ENCODE measurements at places on chromosomes 3 and 15. TPM values are rescaled to one million over a fixed set of nuclear protein-coding genes. Genes with fewer than 3 reads are reported as not detected.

DNA sequence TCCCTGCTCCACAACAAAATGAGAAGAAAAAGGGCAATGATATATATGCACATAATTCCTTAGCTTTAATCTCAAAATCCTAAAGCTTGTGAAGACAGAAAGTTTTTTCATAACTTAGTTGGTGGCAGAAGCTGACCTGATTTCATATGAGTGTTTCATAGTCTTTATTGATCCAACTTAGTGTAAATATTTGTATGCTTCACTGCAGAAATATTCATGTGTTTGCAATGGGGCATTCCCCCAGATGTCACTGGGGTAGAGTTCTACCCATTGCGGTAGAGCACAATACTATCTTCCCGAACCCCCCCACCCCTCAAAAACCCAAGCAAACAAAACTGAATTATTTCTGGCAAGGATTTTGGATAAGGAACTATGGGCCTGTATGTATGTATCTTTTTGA is 221.2 kb downstream of the THRB start:
- H3K4me1 ChIP-seq: peaks cover 32% of the 10 kb centered on the region
- no peaks in the 10 kb centered on the region for H3K27me3 ChIP-seq
- H3K4me3 ChIP-seq: peak overlapping the region; percentile 31
- no peaks in the 10 kb centered on the region for H3K36me3 ChIP-seq
- DNase-seq: peak; percentile 88
- peak overlapping the region; percentile 88 for H3K27ac ChIP-seq

DNA sequence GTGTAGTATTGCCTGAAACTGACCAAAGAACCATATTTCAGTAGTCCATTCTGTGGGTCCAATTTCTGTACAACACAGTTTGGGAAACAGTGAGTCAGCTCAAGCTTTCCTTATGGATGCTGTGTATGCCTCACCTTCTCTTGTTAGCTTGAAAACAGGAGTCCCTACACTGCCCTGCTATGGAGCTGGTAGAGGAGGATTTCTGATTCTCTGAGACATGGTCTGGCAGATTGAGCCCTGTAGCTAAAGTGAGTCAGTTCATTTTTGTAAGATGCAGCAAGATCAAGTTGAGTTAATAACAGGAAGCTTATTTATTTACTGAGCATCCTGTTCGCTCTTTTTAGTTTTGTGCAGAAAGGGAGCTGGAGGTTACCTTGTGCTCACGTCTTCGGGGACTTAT is 424.1 kb upstream of the RBMS3 start:
- H3K27me3 ChIP-seq: no peaks in the 10 kb centered on the region
- no peaks in the 10 kb centered on the region for H3K36me3 ChIP-seq
- DNase-seq: peak; percentile 23
- peaks cover 5% of the 10 kb centered on the region for H3K4me1 ChIP-seq

DNA sequence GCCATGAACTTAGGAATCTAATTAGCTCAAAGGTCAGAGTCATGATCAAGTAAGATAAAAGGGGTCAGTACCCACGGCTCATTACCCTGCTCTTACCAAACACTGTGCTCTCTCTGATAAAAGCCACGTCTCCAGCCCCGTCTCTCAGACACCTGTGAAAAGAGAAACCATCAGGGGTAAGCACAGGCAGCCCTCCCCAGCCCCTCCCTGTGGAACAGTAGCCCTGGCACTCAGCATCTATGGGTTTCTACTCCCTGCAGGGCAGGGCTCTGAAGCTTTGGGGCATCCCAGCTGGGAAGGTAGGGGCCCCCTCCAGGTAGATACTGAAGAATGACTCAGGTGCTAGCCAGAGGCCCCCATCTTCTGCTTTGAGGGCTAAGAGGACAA is 10.5 kb downstream of the LTF start:
- H3K27ac ChIP-seq: no peak overlapping the region
- no peak for DNase-seq
- H3K4me3 ChIP-seq: no peak overlapping the region
- H3K36me3 ChIP-seq: no peaks in the 10 kb centered on the region

Gene NEIL1
- 4.1 TPM for total RNA-seq

Gene A4GNT
- total RNA-seq: not detected

Gene CEP19
- total RNA-seq: 3.2 TPM

Gene C3orf70
- not detected for total RNA-seq

All from PC-3 (cell line).